ENCODE measurements at places on chromosomes 5 and 9.

- DNase-seq = no peak
Measured at GRCh38 chr5:133117166-133117911, 65.5 kb downstream of the HSPA4 start.

DNA sequence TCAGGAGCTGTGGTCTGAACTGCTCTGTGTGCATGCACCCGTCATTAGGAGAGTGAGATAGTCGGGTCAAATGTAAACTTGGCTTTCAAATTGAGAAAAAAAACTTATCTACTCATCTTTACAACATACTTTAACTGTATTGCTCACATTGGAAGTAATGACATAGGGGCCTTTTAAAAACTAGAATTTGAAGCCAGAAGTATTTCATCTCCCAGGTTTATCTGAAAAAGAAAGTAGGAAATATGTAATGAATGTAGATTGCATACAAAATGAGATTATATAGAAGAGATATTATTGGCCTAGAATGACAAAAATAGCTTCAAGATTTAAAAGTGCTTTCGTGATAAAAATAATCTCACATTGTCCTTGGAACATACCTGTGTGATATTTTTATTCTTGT is 24.3 kb downstream of the RGS7BP start:
- no peak for DNase-seq

- DNase-seq = no peak
Measured at GRCh38 chr9:92438900-92439526, 14.7 kb upstream of the OMD start.

DNA sequence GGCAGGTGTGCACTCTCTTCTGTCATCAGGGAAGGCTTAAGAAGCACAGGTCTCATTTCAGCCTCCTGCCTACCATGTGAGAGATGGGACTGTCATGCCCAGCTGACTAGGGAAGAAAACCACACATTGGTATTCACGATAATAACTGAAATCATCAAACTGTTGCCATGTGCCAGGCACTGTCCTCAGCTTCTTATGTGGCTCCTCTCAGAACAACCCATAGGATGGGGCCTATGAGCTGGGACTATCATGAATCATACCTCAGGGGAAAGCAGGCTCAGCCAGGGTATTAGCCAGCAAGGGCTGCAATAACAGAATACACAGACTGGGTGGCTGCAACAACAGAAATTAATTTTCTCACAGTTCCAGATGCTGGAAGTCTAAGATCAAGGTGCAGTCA is 3.3 kb downstream of the AFAP1L1 start:
- DNase-seq = no peak

- DNase-seq = no peak
Measured at GRCh38 chr5:176447591-176447977, 601 bp upstream of the FAF2 start.
